ENCODE measurements at places on chromosomes 1 and 21. TPM values are rescaled to one million over a fixed set of nuclear protein-coding genes. Genes with fewer than 3 reads are reported as not detected.

DNA sequence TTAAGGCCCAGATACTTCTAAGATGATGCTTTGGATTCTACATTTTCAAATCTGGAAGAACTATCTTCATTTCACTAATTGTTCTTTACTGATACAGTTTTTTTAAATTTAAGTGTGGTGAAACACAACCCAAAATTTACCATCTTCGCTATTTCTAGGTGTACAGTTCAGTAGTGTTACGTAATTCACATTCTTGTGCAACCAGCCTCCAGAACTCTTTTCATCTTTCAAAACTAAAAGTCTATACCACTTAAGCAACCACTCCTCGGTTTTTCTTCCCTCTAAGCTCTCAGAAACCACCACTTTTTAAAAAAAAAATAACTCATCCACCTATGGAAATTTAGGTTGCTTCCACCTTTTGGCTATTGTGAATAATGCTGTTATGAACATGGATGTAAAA, 220.7 kb downstream of the PDE4B start:
- DNase-seq = no peak

GRCh38 chr1:232556351-232556750, 73.6 kb downstream of the SIPA1L2 start:
- no peak for DNase-seq

DNA sequence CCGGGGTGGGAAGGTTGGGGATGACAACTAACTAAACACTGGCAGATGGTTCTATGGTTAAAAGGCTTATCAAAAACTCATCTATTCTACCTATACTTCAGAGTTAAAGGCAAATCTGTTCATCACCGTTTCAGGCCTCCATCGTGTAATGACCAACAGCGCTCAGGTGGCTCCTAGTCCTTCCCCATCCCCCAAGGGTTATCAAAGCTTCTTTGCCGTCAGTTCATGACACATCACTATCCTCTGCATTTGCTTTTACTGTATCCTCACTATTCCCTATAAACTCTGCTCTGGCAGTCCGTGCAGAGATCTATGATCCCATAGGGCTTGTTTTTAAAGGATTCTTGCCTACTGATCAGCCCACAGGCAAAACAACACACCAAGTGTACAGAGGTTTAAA, 8.2 kb downstream of the HMGN1 start:
- DNase-seq = no peak

- no peak for DNase-seq
Observed at GRCh38 chr1:110916669-110917306, 43.8 kb downstream of the CD53 start.

GRCh38 chr1:240242601-240243144, 151.0 kb downstream of the FMN2 start:
- DNase-seq = peak; percentile 8

DNA sequence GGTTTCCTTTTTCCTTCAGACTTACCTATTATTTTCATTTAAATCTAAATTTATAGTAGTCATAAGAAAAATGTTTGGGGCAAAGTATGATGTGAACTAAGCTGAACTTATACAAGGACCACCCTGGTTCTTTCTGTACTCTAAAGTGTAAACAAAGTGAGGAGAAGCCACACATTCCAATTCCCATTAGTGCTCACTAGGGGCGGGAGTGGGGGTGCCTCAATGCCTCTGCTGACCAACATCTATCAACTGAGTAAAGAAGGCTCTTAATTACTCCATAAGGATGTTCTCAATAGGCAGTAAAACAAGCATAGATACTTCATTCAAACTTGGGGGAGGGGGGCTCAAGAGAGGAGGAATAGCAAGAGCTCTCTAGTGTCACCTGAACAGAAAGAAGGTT, 151.7 kb downstream of the CDC42BPA start:
- no peak for DNase-seq

Gene CD52
- total RNA-seq = not detected

GRCh38 chr1:27130798-27131197, 24.1 kb downstream of the SLC9A1 start:
- DNase-seq = no peak

- no peak for DNase-seq
Observed at GRCh38 chr21:28063241-28064216, 929.1 kb downstream of the LTN1 start.

DNA sequence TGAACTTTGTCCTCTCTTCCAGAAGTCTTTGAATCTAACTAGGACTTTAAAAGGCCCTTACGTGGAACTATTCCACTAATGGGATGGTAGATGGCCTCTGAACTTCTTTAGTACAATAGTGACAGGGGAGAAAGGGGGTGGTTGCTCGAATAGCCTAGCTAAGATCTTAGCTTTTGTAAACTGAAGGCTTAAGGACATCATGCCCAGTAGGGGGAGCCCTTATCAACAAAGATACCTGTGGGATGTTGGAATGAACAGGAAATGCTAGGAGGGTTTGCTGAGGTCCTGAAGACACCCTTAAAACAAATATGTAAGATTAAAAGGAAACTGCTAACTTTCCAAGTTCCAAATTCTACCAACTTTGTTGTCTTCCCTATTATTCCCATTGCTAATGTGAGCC, 33.2 kb downstream of the NHLH2 start:
- peak; percentile 81 for DNase-seq

DNA sequence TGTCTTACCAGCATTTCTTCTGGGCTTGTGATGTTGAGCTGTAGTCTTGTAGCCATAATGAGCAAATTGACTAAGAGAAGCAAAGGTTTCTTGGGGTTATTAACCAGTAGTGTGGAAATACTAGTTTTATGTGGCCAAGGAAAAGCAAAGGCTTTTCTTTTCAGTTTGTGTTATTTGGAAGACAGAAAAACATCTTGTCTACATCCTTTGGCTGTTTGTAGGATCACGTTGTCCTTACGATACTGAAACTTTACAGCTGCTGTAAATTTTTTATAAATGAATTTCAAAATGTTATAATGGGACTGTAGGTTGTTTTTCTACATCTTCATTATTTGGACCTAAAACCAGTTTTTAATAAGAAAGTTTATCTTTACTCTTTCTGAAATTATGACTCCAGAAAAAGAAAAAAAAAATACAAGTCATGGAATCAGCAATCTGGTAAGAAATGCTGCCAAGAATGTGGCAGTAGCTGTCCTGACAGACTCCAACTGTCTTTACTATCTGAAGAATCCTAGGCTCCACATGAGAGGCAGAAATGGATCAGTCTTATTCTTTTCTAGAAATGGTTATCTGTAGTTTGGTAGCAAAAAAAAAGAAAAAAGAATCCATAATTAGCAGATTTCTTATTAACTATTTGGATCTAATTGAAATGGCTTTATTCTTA, 41.6 kb upstream of the QSOX1 start:
- peak; percentile 13 for DNase-seq

Gene NUDT4B
- total RNA-seq = 54.2 TPM

GRCh38 chr1:110201157-110201825, 8.8 kb upstream of the KCNC4 start:
- DNase-seq = no peak

Gene FAM167B
- total RNA-seq = 0.31 TPM

Gene PKN2
- 66.1 TPM for total RNA-seq

GRCh38 chr1:95233319-95233736, 682 bp upstream of the RWDD3 start:
- peak; percentile 35 for DNase-seq

Gene CDCA8
- 5.9 TPM for total RNA-seq

Gene CRP
- total RNA-seq = not detected

DNA sequence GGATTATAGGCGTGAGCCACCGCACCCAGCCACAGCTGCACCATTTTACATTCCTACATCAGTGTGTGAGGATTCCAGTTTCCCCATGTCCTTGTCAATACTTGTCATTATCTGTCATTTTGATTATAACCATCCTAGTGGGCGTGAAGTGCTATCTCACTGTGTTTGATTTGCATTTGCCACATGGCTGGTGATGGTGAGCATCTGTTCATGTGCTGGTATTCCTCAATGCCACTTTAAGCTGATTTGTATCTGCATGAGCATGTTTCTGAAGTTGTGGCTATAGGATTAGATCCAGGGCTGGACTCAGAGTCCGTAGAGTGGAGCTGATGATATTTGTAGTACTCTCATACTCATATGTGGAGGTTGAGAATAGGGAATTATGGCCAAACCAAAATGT, 36.6 kb downstream of the SRRM1 start:
- DNase-seq = no peak

- DNase-seq = no peak
Observed at GRCh38 chr1:220335668-220336067, 63.4 kb upstream of the RAB3GAP2 start.

Gene LRRC71
- not detected for total RNA-seq

DNA sequence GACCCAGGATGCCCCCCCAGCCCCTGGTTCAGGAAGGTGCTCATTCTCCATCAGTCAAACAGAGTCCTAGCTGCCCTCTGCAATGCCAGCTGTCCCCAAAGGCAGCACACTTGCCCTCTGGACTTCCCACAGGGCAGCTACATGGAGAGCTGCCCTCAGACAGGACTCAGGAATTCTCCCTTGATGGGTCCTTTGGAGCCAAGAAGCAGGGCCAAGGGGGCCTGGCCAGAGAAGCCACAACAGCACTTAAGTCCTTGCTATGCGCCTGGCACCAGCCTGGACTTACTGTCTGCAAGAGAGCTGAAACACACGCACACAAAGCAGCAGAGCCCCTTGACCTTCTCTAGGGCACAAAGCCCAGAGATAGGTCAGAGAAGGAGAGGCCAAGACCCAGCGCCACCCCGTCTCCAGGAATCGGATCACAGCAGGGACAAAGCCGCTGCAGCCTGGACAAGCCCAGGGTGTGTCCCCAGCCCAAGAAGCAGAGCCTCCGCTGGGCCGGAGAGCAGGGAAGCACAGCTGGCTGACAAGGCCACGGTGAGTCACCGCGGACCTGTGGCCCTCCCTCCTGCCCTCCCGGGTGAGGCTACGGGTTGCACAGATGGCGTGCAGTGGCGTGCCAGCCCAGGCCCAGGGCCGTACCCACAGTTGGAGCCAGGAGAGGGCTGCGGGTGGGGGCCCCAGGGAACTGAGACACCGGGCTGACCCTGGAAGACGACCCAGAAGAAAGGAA, 1.7 kb downstream of the WNT9A start:
- peak; percentile 73 for DNase-seq

DNA sequence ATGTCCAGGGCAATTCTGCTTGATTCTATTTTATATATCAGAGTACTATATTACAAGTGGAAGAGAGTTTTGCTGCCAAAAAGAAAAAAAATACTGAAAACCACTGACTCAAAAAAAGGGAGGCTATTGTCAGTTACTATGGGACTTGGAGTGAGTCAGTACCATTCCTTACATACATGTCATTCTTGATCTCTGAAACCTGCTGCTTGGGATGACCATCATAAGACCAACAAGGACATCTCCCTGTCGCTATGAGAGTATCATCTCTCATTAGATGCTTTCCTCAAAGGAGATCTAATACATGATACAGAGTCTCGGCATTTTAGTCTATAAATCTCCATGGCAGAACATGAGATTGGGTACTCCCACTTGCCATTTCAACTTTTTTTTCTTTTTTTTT, 11.8 kb upstream of the INPP5B start:
- no peak for DNase-seq

Gene OR14C36
- not detected for total RNA-seq

GRCh38 chr1:203706444-203706843, 58.5 kb upstream of the LAX1 start:
- no peak for DNase-seq

Gene PRDM16
- total RNA-seq = 1.6 TPM

Gene PTCH2
- total RNA-seq = 4.9 TPM

Gene ETNK2
- 14.7 TPM for total RNA-seq

DNA sequence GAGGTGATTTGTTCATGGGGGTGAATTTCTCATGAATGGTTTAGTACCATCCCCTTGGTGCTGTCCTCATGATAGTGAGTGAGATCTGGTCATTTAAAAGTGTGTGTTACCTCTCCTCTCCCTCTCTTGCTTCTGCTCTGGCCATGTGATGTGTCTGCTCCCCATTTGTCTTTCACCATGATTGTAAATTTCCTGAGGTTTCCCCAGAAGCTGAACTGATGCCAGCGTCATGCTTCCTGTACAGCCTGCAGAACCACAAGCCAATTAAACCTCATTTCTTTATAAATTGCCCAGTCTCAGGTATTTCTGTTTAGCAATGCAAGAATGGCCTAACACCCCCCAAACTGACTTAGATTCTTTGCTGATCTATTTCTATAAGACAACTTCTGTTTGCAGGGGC, 249.4 kb upstream of the B3GALT2 start:
- no peak for DNase-seq

Gene HNRNPCL2
- total RNA-seq = not detected

Gene CRNN
- 26.0 TPM for total RNA-seq

GRCh38 chr21:29822064-29822463, 117.7 kb downstream of the GRIK1 start:
- no peak for DNase-seq

Gene C1orf87
- 0.51 TPM for total RNA-seq

GRCh38 chr1:28642056-28642846, 616 bp downstream of the TAF12 start:
- DNase-seq = no peak

DNA sequence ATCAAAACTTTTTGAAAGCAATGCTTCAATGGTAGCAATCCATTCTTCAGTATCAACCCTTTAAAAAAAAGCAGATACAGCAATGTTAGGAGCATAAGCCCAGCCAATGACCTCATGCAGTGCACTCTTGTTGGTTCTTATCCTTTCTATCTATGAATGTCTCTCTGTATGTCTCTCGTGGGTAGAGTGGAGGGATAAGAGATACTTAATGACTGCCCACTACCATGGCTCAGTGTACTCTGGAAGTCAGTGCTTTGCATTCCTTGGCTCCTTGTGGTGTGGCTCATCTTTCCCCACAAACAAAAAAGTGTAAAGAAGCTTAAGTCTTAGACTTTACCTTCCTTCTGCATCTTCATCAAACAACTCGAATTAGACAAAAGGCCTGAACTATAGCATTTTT, 50.3 kb downstream of the PCSK9 start:
- no peak for DNase-seq

Data from tongue (tissue), 3 donors.